ENCODE measurements at places on chromosomes 7 and 10.

DNA sequence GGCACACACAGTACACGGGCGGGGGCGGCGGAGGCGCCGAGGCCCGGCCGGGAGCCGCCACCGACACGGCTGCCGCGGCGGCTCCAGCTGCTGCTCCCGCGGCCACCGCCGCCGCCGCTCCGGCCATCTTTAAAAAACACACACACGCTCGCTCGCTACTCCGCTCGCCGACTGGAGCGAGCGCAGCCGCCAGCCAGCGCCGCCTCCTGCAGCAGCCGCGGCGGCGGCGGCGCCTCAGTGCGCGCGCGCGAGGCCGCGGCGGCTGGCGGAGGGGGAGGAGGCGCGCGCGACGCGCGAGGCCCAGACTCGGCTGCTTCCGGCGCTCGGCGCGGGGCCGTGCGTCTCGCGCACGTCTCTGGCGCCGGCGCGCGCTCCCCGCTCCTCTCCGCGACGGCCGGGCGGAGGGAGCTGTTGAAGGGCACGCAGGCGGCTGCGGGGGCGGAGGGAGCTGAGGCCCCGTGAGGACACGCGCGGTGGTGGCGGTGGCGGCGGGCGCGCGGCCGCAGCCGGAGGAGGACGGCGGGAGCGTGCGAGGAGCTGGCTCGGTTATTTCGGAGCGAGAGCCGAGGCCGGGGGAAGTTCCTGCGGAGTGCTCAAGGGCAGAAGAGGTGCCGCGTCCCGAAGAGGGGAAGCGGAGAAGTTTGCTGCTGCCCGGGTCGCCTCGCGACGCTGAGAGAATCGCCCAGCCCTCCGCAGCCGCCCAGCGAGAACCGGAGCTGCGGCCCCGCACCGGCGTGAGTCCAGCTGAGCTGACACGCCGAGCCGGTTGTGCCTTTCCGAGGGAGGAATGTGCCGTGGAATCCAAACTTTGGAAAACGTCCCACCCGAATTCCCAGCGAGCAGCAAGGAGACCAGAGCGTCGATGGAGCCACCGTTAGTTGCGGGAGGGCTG lies at the start of gene KDM7A:
Gene KDM7A, minus strand, starts transcription at position 173 of the 892 bp plus-strand sequence. Its CDS starts 46 bp downstream, at position 127.
- DNase-seq = peak; percentile 95

GRCh38 chr10:74029943-74030342 lies 32.0 kb downstream of the VCL start:
- no peak for DNase-seq

GRCh38 chr7:126690104-126690503 lies 562.6 kb downstream of the GRM8 start:
- DNase-seq = no peak

GRCh38 chr7:159117366-159118196 lies 27.1 kb downstream of the VIPR2 start:
- no peak for DNase-seq

DNA sequence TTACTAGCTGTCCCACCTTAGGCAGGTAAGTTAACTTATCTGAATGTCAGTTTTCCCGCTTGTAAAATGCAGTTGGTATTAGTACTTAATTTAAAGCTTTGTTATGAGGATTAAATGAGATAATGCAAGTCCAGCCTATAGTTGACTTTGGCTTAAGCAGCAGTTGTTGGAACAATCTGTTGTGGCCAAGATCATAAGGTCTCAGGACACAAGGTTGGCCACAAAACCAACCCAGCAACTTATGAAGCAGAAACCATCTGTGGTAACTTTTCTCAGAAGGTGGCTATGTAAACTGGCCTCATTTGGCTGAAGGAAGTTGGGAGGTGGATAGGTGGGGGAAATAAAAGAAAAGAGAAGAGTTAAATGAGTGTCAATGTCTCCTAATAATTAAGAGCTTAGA lies 29.4 kb downstream of the ENTPD1 start:
- DNase-seq = no peak

- DNase-seq = peak; percentile 76
Observed at GRCh38 chr10:22321156-22321923, 441 bp downstream of the BMI1 start.

DNA sequence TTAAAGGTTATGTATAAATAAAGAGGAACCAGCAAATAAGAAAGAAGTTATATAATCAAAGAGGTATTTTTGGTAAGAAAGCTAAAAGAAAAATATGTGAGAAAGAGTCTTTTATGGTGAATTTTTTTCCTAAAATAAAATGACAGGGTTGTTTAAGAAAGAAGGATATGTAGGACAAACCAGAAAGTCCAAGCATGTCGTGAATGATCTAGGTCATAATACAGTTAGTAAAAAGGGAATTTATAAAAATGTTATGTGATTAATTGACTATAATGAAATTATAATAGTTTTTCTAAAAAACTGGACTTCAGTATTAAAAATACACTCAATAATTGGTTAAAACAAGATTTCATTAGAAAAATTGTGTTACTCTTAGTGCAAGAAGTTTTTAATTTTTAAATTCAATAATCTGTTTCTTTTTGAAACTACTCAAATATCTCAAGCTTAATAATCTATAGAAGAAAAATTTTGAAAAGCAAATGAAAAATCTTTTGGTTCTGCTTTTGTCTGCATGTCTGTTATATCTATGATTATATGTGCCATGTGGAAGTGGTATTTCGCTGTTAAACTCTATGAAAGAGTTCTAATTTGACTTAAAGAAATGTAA lies 23.3 kb downstream of the AVL9 start:
- no peak for DNase-seq

DNA sequence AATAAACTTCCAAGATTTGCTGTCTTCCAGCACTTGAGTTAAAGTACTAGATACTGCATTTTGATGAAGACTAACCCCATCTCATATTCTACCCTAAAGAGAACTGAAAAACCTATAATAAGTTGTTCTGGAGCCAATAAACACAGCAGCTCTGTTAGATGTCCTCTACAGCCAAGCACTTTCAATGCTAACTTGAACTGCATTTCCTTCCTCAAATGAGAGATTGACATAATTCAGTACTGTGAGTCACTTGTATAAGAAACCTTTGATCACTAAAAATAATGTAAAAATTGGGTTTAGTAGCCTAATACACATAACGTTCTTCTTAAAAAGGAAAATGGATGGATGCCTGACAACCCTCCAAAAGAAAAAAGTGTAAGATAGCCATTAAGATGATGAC lies 81.3 kb downstream of the ITGB8 start:
- DNase-seq = no peak

DNA sequence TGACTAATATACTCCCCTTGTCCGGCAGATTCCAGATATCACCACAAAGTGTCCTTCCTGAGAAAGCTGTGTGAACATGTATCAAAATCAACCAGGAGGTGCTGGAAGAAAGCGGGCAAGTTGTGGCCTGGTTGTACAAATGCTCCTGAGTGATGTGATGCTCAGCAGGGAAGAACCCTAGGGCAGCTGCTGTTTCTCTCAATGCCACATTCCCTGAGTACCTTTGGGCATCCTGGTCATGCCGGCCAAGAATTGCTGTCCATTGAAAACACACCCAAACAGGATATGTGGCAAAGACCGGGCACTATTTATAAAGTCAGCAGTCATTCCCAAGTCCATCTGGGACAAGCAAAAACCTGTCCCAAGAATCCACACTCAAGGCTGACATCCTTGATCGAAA lies 7.8 kb upstream of the ADCY1 start:
- no peak for DNase-seq

- peak; percentile 97 for DNase-seq
Observed at GRCh38 chr10:34526758-34527730, 288.1 kb downstream of the PARD3 start.

DNA sequence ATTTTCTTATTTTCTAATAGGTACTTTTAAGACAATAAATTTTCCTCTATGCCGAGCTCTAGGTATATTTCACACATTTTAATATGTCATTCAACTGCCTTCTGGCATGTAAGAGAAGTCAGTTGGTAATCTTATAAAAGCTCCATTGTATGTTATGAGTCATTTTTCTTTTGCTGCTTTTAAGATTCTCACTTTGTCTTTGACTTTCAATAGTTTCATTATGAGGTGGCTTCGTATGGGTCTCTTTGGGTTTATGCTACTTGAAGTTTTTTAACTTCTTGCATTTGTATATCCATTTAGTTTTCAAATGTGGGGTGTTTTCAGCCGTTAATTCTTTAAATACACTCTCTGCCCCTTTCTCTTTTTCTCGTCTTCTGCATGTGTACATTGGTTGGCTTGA lies 80.5 kb downstream of the ABCA13 start:
- DNase-seq = no peak

GRCh38 chr7:73742338-73742752 lies 3.7 kb upstream of the ABHD11 start:
- DNase-seq = no peak

All from AG10803 (cell line).